CD4-positive, alpha-beta memory T cell (primary cell): ENCODE measurements at places on chromosomes 3 and 15.

DNA sequence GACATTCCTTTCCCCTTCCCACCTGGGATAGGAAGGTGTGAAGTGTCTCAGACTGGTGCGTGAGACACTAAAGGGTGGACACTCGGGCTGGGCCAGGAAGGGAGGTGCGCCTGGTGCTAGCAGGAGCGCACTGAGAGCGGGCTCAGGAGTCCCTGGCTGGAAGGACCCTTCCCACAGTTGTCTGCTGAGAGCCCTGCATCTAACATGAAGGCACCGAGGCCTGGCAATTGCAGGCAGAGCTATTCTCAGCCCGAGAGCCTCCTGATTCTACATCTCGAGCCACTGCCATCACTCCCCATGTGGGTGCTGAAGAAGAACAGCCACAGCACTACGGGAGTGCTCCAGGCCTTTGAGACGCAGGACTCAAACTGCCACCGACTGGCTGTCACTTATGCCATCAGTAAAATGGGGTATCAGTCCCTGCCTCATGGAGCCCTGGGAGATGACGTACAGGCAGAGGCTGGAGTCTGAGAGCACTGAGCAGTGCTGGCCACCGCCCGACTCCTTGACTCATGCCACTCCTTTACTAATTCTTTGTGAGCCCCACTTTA is 159.4 kb downstream of the KLF13 start:
- DNase-seq: no peak

- DNase-seq: no peak
Measured at GRCh38 chr15:64279131-64279530, 76.8 kb downstream of the CSNK1G1 start.

- no peak for DNase-seq
Measured at GRCh38 chr3:43014241-43014640, 35.1 kb downstream of the GASK1A start.

DNA sequence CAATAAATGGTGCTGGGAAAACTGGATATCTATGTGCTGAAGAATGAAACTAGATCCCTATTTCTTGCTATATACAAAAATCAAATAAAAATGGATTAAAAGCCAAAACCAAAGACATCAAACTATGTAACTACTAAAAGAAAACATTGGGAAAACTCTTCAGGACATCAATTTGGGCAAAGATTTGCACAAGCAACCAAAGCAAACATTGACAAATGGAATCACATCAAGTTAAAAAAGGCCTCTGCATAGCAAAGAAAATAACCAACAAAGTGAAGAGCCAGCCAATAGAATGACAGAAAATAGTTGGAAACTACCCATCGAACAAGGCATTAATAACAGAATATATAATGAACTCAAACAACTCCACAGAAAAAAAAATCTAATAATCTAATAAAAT is 1495.3 kb downstream of the SI start:
- DNase-seq: no peak

DNA sequence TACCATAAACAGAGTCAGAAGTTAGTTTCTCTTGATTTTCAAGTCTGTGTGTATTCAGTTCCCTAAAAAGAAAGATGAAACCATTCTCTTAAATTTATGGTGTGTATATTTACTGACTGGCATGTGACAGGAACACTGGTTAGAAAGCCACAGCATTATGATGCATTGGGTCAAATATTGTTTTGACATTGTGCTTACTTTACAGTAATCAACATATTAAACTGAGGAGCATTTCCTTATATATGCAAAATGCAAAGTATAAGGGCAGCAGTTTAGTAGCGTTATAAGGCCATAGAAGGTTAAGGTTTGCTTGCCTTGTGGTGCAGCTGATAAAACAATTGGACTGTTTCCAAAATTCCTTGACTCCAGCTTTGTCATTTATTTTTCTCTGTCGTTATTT is 72.9 kb downstream of the EPHA3 start:
- no peak for DNase-seq
